Spinal cord (tissue), 10 donors: ENCODE measurements at places on chromosomes 6 and 20. TPM values are rescaled to one million over a fixed set of nuclear protein-coding genes. Genes with fewer than 3 reads are reported as not detected.

DNA sequence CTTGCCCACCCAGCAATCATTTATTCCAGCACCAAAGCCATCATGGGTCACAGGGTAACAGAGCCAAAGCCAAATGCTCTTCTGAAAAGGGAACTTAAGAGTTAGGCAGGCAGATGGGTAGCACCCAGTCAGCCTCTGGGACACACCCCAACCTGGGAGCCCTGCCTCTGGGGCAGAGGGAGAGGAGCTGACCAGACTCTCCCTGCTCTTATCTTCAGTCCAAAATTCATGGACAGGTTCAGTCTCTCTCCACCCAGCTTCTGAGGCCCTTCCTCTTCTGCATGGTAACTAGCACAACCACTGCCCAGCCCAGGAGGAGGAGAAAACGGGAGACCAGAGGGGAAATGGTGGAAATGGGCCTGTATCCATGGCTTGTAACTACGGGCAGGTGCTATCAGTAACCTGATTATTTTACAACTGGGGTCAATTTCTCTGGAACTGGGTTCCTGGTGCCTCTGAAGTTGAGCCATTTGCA, 105.4 kb downstream of the NOL4L start:
- no peak for DNase-seq
- no peaks in the 10 kb centered on the region for H3K27me3 ChIP-seq
- peaks cover 11% of the 10 kb centered on the region for H3K36me3 ChIP-seq
- H3K4me3 ChIP-seq: no peak overlapping the region
- peaks cover 79% of the 10 kb centered on the region for H3K4me1 ChIP-seq

DNA sequence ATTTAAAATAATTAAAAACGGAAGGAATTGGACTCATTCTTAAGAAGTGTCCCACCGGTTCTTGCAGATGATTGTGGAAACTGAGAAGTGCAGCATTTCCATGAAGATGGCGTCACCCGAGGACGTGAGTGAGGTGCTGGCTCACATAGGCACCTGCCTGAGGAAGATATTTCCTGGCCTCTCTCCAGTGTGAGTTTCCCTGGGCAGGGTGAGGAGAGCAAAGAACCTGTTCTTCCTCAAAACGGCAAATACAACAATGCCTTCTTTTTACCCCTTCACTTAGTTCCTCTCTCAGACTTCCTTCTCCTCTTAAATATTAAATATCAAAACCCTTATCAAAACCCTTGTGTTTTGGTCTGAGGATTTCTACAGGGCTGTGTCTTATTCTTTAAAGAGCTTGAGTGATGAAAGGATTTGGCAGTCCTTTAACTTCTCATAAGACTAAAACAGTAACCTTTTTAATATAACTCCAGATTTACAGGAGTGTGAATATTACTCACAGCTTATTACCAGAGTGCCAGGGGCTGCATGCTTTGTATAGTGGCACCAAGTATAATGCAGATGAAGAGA, 156.3 kb downstream of the CARMIL1 start:
- no peaks in the 10 kb centered on the region for H3K4me1 ChIP-seq
- DNase-seq: no peak
- no peaks in the 10 kb centered on the region for H3K27me3 ChIP-seq
- H3K27ac ChIP-seq: no peak overlapping the region

MMS22L gene
- 11.7 TPM for total RNA-seq

GRCh38 chr20:23061262-23061661, 11.8 kb upstream of the THBD start:
- DNase-seq: no peak
- H3K27ac ChIP-seq: no peak overlapping the region
- H3K27me3 ChIP-seq: no peaks in the 10 kb centered on the region

DNA sequence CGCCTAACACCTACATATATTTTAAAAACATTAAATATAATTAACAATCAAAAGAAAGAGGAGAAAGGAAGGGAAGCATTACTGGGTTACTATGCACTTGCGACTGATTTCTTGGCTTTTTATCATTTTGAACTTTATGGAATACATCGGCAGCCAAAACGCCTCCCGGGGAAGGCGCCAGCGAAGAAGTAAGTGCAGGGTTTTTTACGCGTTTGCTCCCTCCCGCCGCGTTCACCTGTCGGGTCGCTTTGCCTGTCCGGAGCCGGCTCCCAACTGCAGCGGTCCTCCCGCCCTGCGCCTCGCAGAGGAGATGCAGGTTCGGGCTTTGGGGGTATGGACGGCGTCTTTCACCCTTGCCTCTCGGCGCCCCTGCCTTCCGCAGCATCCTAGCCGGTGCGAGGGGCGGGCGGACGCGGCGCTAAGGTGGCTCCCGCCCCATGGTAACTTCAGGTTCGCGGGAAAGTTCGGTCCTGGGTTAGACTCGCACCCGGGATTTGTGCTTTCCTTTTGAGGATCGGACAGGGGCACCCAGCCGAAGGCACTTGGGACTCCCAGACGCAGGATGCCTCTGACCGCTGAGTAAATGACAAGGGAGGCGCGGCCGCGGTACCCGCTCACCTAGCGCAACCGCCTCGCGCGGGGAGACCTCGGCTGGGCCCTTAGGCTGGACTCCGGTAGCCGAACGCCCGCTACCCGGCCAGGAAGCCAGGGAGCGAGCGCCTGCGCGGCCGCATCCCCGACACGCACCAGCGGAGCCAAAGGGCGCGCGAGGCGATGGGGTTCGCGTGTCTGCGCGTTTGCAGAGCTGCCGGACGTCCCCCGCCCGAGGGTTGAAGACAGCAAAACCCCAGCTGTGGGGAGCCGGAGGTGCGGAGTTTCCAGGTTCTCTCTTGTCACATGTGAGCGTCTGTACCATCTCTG, 891 bp downstream of the RSPO3 start:
- no peak overlapping the region for H3K27ac ChIP-seq
- H3K27me3 ChIP-seq: peaks cover 59% of the 10 kb centered on the region

- H3K4me1 ChIP-seq: peaks cover 10% of the 10 kb centered on the region
- no peaks in the 10 kb centered on the region for H3K27me3 ChIP-seq
- H3K36me3 ChIP-seq: peaks cover 37% of the 10 kb centered on the region
- DNase-seq: no peak
- H3K4me3 ChIP-seq: no peak overlapping the region
- H3K27ac ChIP-seq: no peak overlapping the region
Observed at GRCh38 chr20:3927486-3928291, 38.5 kb downstream of the PANK2 start.

EFCAB8 gene
- 0.22 TPM for total RNA-seq

FABP7 gene
- 149 TPM for total RNA-seq
